ENCODE measurements at places on chromosomes 5 and 9. TPM values are rescaled to one million over a fixed set of nuclear protein-coding genes. Genes with fewer than 3 reads are reported as not detected.

SEPTIN8 gene
- total RNA-seq, result 28.5 TPM

PCDHB14 gene
- total RNA-seq, result 0.86 TPM

TNPO1 gene
- total RNA-seq, result 359 TPM

OGN gene
- not detected for total RNA-seq

OBP2B gene
- not detected for total RNA-seq

PCDHA4 gene
- under 0.01 TPM for total RNA-seq

SOHLH1 gene
- not detected for total RNA-seq

ZNF883 gene
- total RNA-seq, result not detected

ANKDD1B gene
- 0.54 TPM for total RNA-seq

TMEM245 gene
- total RNA-seq, result 76.3 TPM

SLC6A3 gene
- not detected for total RNA-seq

TNFAIP8 gene
- 10.6 TPM for total RNA-seq

SELENOP gene
- 409 TPM for total RNA-seq

S1PR3 gene
- 0.34 TPM for total RNA-seq

TJP2 gene
- total RNA-seq, result 70.5 TPM

GDA gene
- not detected for total RNA-seq

ARSI gene
- not detected for total RNA-seq

FAM169A gene
- total RNA-seq, result 4.1 TPM
